Esophagus muscularis mucosa (tissue), 4 donors: ENCODE measurements at places on chromosomes 7 and 10.

- DNase-seq, result no peak
Measured at GRCh38 chr10:107148906-107149305, 15.6 kb downstream of the SORCS1 start.

DNA sequence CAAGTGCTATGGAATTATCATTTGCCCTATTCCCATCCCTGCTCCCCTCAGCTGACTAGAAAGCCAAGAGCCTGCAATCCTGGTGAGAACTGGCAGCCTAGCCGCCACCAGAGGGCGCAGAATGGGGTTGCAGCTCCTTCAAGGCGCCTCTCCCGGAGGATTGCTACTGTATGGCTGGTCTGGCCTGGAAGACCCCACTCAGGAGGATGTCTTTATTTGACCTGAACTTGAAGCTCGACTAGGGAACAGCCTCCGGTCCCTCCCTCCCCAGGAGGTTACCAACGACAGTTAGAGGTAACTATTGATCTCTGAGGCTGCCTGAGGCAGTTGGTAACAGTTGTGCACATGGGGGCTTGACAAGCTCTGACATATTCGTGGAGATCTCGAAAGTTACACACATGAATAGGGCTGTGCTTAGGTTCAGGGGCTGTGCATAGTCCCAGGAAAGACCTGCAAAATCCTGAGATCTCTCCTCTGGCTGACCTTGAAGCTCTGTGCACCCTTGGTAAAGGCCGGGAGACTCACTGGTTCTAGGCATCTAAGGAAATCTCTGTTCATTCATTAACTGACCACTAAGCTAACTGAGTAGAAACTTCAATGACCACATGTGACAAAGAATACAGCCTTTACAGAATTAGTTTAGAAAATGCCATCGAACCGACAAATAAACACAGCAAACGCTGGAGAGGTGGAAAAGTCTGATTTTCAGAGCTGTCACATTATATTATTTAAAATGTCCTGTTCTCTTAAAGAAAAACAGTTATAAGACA, 65.7 kb downstream of the TSPAN12 start:
- no peak for DNase-seq

- DNase-seq, result no peak
Measured at GRCh38 chr7:19143881-19144574, 1.2 kb downstream of the FERD3L start.

DNA sequence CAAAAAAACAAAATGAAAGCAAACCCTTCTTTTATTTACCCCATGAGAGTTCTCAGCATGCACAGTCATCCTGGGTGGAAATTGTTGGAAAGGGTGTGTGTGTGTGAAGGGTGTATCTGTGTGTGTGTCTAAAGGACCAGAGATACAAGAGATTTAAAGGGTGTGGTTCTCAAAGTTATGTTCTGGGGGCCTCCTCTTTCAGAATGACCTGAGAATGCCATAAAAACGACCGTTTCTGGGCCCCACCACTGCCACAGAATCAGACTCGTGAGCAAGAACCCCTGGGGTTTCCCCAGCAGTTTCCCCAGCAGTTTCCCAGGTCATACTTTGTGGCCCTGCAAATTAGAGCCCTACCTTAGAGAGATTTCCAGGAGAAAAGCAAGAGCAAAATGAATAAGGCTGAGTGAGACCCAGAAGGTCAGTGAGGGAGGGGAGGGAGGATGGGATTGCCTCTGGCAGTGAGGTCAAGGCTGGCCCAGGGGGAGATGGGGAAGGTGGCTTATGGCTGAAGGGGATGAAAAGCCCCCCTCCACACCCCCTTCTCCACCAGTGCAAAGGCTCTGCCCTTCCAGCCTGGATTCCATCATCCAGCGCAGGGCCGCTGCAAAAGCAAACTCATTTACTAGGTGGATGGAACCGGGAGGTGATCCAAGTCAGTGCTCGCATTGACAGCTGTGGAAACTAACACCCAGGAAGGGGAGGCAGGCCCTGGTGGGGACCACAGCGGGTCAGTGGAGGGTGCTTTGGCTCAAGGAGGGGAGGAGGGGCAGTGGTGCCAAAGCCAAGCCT, 10.2 kb downstream of the PYROXD2 start:
- no peak for DNase-seq

DNA sequence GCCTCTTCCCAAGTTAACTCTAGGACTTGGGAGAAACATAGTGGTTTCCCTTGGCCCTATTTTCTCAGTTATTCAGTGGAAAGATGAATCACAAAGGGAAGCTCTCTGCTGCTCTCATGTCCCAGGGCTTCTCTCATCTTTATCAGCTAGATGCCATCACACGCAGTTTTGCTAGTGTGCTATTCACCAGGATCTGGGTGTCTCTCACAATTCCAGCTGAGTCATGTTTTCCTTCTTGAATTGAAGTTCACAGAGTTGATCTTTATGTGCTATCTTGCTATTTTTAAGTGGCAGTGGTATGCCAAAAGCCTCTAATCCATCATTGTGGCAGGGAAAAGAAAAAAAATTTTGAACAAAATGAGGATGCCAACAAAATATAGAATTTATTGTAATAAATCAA, 101.3 kb downstream of the TWIST1 start:
- no peak for DNase-seq

- peak; percentile 86 for DNase-seq
Measured at GRCh38 chr10:104638861-104639589, 2.1 kb upstream of the SORCS3 start.
